Brain (organoid and tissue), 16 donors: ENCODE measurements at places on chromosomes 11 and 22. TPM values are rescaled to one million over a fixed set of nuclear protein-coding genes. Genes with fewer than 3 reads are reported as not detected.
A peak's percentile ranks its signal among the peaks of the same experiment; 100 is the strongest.

DNA sequence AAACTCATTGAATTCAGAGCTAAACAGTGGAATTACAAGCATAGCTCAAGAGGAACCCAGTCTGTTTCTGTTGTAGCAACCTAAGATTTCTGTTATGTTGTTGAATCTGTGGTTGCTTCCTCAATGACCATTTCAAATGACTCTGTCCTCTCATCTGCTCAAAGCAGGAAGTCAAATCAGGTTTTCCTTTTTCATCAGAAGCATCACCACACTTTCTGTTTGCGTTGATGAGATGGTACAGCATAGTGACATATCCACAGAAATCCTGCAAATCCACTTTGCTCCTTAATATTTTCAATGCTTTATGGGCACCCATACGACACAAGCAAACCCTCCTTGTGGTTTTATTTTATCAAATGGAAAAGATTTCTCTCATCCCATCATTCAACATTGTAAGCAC is 12.6 kb upstream of the UCP2 start:
- no peak for DNase-seq

DNA sequence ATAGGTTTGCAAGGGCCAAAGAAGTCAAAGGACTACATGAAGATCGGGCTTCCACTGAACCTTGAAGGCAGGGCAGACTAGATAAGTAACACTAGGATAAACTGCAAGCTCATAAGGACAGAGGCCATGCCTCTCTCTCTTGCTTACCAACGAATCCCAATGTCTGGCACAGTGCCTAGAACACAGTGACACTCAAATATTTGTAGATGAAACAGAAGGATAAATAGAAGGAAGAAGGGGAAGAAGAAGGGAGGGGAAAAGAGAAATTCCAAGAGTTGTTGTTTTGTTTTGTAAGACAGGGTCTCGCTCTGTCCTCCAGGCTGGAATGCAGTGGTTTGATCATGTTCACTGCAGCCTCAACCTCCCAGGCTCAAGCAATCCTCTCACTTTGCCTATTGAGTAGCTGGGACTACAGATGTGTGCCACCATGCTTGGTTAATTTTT is 26.9 kb downstream of the SIK3 start:
- peak; percentile 17 for DNase-seq

Gene CTSW
- polyA plus RNA-seq = 0.76 TPM

DNA sequence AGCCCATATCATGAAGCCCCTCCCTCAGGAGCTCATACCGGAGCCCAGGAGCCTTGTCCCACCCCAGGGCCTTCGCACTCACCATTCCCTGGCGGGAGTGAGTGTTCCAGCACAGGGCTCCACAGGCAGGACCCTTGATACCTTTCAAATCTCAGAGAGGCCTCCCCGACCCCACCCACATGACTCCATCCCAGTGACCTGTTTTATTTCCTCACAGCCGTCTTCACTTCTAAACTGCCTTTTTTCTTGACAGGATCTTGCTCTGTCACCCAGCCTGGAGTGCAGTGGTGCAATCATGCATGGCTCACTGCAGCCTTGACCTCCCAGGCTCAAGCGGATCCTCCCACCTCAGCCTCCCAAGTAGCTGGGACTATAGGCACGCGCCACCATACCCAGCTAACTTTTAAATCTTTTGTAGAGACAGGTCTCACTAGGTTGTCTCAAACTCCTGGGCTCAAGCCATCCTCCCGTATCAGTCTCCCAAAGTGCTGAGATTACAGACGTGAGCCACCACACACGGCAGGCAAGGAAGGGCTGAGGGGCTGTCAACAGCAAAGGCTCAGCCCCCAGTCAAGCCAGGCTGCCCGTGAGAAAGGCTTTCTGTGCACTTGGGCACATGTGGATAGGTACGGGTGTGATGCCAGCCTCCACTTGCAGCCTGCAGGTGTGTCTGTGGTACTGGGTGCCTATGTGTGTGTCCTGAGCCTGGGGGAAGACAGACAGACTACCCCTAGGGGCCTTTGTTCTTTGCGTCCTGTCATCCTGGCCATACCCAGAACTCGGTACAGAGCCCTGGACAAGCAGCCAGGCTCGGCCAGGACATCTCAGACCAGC is 9.3 kb downstream of the RPL3 start:
- no peak for DNase-seq

Gene MS4A14
- polyA plus RNA-seq = not detected

GRCh38 chr11:61955422-61956135 is 5.4 kb downstream of the BEST1 start:
- no peak for DNase-seq

Gene IL10RA
- polyA plus RNA-seq = 2.6 TPM

Gene DDX25
- 17.7 TPM for polyA plus RNA-seq

- no peak for DNase-seq
Measured at GRCh38 chr11:57539342-57539741, 1.9 kb downstream of the SMTNL1 start.

GRCh38 chr22:38872172-38872830 is at the start of gene CBX6:
CBX6 (minus strand) TSS chr22:38872216; CDS start chr22:38872190, 26 bp downstream.
- DNase-seq = peak; percentile 98

Gene LDHAL6A
- polyA plus RNA-seq = not detected

DNA sequence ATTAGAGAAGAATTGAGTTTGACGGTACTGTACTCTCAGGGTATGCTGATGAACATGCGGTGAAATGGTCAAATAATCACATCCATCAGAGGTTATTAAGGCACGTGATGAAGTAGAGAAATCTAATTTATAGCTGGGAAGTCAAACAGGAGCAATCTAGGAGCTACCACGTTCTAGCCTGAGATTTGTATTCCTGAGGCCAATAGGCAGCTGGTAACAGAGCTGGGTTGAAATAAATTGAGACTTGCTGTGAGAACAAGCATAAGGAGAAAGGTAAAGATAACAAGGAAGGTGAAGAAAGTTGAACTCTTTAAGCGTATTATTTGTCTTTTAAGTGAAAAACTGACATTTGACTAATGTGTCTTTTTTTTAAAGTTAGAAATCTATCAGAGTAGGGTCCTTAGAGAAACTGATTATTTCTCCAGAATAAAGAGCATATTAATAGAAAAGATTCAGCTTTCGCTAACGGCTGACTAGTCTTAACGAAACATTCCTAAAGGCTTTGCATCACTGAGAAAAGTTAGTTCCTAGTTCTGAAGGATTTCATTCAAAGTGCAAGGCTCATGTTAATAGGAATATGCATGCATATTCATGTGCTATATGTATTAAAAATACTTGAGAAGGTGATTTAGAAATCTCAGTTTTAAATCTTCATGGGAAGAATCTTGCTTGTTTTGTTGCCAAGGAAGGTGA is 5.2 kb upstream of the WEE1 start:
- no peak for DNase-seq

Gene CCDC157
- polyA plus RNA-seq = 5.1 TPM

- DNase-seq = no peak
Measured at GRCh38 chr11:76400967-76401366, 19.8 kb downstream of the GVQW3 start.

- DNase-seq = no peak
Measured at GRCh38 chr11:18408558-18409291, 3.4 kb upstream of the LDHC start.

Gene DNAJB7
- not detected for polyA plus RNA-seq

Gene TMPRSS13
- polyA plus RNA-seq = 0.08 TPM

DNA sequence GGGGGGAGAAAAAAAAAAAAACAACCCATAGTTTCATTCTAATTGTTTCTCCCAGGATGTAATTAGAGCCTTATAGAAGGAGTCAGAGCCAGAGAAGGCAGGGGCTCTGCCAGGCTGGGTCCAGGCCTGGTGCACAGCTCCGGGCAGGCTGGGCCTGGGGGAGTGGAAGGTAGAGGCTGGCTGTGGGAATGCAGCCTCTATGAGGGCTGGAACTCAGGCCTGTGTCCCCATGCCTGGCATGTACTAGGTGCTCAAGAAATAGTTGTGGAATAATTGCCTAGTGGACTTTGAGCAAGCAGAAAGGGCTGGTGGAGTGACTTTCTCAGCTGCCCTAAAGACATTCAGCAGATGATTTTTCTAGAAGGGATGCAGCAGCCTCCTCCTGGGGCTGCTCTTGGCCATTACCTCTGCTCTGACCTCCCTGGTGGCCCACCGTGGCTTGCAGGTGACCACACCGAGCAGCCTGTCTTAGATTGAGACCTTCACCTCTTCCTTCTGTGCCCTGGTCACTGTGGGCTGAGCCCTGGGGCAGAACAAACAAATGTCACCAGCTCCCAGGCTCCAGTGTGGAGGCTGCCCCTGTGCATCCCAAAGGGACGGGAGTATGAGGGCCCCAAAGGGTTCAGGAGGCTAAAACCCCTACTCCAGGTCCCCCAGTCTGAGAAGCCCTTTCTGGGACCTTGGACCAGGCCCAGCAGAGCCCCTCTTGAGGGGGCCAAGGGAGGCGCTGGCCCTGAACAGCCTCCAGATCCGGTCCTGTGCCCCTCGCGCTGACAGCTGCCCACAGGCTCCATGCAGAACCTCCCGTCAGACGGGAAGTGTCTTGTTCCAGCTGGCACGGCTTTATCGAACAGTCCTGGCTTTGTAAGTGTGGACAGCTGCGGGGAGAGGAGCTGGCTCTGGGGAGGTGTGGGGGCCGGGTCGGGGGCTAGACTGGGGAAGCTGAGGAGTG is 18.8 kb downstream of the MYEOV start:
- DNase-seq = peak; percentile 72

Gene SYT7
- 24.6 TPM for polyA plus RNA-seq

Gene SYT8
- not detected for polyA plus RNA-seq

DNA sequence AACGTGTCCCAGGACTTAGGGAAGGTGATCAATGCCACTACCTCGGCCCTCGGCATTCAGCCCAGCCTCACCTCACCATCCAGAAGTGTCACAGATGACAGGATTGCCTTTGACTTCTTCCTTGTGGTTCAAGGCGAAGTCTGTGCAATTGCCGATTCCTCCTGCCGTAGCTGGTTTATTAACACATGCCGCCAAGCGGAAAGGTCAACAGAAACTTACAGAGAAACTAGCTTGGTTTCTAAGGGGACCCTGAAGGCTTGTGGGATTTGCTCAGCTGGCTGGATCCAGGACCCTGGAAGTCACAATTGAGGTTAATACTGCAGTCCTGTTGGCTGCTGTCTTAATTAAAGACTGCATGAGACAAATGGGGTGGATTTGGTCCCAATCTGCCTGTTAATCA is 65.6 kb downstream of the SHANK2 start:
- no peak for DNase-seq
